Left renal cortex interstitium (tissue), 4 donors: ENCODE measurements at places on chromosomes 5 and 9.

DNA sequence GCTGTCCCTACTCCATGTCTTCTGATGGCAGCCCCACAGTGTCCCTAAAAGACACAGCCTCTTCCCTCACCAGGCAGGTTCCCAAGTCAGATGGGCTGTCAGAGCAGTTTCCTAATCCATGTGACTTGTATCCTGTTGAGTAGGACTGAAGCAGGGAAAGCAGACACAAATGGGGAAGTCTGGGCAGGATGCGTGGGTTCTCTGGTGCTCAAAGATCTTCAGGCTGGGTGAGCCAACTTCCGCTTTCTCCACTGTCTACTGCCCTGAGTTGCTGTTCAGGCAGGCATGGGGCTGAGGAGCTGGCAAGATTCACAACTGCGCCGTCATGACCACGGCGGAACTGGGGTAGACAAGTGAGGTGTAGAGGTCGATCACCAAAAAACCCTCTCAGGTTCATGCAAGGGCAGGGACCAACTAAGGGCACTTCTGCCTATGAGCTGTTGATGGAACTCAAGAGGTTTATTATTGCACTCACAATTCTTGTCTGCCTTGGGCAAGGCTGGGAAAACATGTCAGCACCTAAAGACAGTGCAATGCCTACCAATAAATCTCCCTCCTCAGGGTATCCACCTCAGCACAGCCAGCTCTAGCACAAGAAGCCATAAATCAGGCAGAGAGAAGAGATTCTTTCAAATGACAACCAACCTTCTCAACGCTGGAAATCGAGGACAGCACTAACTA is 83.4 kb downstream of the RAPGEF1 start:
- no peak for DNase-seq

- DNase-seq, result no peak
Measured at GRCh38 chr9:83182071-83182470, 119.1 kb upstream of the RASEF start.

DNA sequence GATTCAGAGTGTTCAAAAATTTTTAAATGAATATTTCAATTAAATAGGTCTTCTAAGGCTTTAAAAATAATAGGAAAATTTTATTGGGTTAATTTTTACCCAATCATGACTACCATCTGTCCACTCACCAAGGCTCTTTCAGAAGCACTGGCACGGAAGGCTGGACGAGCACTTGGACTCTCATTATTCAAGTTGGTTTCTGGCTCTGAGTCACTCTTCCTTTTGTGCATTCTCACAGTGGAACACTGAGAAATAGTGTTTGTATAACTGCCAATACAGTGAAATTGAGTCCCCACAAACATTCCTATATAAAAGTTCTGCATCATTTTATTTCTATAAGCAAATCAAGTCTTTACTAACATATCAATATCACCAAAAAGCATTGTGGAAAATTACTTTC is 1149.0 kb downstream of the EFNA5 start:
- DNase-seq, result no peak

DNA sequence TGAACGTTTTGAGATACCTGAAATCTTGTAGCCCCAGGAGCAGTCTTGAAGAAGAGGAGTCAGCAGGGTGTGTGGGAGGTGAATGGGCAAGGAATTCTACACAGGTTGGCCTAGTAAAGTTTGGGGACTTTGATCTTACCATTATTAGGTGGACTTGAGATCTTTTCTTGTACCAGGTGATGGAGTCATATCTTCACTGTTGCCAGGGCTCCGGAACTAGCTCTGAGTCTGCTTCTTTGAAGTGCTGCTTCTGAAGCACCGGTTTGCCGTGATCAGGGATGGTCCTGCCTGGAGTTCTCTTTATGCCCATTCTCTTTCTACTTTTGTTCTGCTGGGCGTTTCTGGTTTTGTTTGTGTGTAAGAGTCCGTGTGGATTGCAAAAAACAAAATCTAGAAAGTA is 27.4 kb downstream of the RCL1 start:
- DNase-seq, result no peak

GRCh38 chr5:172584638-172585037 is 56.4 kb upstream of the NEURL1B start:
- no peak for DNase-seq

- no peak for DNase-seq
Measured at GRCh38 chr9:69045821-69046220, 10.3 kb downstream of the FXN start.
